ENCODE measurements at places on chromosomes 12 and 14.

DNA sequence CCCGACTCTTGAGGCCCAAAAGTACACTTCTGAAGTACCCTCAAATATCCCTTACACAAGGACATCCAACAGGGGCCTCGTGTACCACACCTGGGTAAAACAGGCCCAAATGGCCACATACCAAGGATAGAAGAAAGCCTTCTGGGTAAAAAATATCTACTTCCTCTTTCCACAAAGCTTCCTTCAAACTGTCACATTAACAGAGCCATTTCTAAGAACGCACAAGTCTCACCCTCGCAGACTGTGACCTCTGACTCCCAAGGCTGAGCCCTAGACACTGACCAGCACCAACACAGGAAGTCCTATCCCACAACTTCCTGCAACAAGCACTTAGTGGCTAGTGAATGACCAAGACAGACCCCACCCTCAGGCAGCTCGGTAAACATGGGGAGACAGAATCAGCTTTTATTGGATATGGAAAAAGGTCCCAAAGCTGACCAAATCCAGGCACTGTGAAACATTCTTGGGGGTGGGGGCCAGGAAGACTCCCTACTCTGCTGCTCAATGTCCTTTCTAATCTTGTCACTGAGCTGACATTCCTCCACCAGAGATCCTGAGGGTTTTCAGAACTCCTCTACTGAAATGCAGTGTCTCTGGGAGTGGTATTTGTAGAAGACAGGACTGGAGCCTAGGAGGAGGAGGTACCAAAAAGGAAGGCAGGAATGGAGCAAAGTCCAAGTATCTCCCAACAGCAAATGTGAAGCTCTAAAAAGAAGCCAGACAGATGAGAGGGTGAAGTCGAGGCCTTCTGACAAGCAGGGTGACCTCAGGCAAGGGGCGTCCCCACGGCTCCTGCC, 15.9 kb downstream of the KCTD10 start:
- DNase-seq: no peak

DNA sequence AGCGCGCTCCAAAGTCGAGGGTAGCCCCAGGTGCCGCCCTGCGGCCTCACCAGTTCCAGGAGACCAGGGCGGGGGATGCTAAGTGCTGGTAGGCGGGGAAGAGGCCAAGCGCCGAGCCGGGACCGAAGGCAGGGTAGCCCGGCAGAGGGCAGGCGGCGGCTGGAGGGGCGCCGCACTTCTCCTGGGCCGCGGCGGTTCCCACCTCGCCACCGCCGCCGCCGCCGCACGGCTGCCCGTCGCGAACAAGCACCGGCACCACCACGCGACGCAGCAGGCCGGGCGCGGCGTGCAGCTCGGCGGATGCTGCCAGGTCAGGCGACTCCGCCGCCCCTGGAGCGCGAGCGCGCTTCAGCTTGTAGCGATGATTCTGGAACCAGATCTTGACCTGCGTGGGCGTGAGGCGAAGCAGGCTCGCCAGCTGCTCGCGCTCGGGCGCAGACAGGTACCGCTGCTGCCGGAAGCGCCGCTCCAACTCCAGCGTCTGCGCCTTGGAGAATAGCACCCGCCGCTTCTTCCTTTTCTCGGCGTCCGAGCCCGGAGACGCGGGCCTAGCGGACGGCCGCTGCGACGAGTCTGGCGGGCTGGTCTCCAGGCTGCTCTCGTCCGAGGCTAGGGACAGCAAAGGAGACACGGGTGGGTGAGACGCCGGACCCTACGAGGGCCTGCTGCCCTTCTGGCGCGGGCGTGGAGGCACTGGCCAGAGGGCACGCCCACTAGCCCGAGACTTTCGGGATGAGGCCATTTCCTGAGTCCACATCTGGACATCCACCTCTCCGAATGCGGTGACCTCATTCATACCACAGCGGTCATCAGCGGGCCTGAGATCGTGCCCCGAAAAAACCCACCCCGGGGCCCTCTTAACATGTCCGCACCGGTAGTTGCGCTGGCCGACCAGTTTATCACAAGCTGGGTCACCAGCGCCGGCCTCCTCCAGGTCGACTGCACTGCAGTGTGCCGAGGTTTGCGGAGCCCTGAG, 1.3 kb downstream of the NKX2-8 start:
- DNase-seq: no peak

GRCh38 chr12:13339538-13339937, 143.0 kb downstream of the EMP1 start:
- DNase-seq: no peak

GRCh38 chr14:67744046-67744445, 42.4 kb downstream of the RDH12 start:
- DNase-seq: no peak

- DNase-seq: no peak
Measured at GRCh38 chr12:106855221-106855758, 80.8 kb downstream of the RIC8B start.

- no peak for DNase-seq
Measured at GRCh38 chr14:66177935-66178334, 308.2 kb upstream of the CCDC196 start.

- DNase-seq: no peak
Measured at GRCh38 chr14:78617735-78618134, 447.6 kb downstream of the NRXN3 start.

GRCh38 chr14:86357119-86357518, 827.2 kb downstream of the FLRT2 start:
- no peak for DNase-seq

- DNase-seq: no peak
Measured at GRCh38 chr14:73236752-73237218, 521 bp upstream of the PAPLN start.

- DNase-seq: no peak
Measured at GRCh38 chr12:108633081-108633533, 587 bp downstream of the SELPLG start.

All from activated T-helper 1 cell treated with anti-CD3 and anti-CD28 coated beads, Interleukin-2, amount 50 U/mL, for 16 hours (primary cell).